ENCODE measurements at places on chromosomes 13 and 19.

- no peak for DNase-seq
Measured at GRCh38 chr19:5204212-5204611, 136.4 kb downstream of the PTPRS start.

DNA sequence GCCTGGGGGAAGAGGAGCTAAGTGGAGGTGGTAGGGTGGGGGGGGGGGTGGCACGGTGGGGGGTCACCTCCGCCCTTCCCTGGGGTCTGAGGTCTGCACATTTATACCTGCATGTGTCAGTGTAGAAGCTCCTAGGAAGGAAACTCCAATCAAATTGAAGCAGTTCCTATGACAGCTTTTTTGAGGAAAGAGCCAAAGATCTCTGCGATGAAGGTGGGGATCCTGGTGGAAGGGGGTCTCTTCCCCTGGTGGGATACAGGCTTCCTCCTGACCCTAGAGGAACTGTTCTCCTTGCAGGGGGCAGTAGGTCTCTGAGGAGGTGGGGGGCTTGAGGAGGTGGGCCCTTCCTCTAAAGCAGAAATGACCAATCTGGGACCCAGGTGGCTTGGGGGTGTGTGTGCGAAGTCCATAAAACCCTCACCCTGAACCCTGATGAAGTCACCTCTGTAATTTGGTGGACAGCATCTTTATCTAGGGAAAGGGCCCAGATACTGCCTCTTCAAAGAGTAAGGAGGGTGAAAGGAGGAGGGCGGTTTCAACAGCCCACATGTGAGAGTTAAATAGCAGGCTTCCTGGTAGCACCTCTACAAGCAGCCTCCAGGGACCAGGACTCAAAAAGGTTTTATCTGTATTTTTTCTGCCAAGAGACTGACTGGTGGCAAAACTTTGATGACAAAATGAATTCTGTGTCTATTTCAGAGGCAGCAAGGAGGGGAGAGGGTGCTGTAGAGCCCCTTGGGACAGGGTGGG is 12.9 kb downstream of the RANBP3 start:
- no peak for DNase-seq

- no peak for DNase-seq
Measured at GRCh38 chr13:33355201-33355895, 69.8 kb upstream of the STARD13 start.

GRCh38 chr19:51111606-51112005 is 3.4 kb upstream of the CTU1 start:
- no peak for DNase-seq

DNA sequence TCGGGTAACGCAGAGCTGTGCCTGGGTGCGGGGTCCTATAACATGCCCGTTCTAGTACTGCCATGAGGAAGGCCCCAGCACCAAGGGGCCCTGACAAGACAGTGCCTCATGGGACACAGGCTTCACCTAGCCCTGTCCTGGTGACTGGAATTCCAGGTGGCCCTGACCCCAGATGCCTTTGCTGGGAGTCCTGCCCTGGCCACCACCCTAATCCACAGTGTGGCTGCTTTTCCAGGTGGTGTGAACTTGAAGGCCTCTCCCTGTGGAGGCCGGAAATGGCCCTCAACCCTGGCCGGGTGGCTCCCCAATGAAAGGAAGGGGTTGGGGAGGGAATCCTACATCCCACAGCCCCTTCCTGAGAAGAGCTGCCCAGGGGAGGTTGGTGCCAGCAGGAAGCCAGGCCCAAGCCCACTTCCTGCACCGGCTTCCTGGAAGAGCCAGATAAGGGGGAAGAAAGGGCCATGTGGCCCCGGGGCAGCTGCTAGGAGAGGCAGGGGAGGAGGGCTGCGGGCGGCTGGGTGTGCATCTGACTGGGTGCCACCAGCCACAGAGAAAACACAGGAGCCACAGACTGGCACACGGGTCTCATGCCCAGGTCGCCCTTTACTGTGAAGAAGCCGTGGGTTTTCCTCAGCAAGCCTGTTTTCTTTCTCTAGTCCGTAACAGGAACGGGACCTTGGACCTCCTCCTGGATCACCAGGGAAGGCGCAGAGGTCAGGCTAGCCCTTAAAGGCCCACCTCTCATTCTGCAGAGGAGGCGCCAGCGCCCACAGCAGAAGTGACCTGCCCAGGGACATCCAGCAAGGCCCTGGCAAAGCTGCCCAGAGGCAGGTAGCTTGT is 4.7 kb downstream of the LSM4 start:
- DNase-seq = peak; percentile 43

GRCh38 chr13:41188584-41188983 is 5.8 kb downstream of the KBTBD7 start:
- no peak for DNase-seq

DNA sequence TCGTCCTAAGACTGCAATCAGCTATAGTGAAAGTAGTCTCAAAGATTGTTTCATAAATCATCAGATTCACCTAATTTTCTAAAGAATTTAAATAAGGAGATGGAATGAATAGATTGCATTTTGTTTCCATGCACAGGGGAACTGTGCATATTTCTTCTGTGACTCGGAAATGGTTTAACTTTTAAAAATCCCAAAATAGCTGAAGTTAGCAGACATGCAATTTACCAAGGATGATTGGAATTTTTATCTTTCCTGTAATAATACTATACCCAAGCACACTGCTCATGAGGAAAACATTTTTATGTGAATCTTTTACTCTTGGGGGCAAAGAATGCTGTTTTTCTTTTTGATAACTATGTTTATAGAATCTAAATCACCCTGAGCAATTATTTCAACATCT is 15.0 kb upstream of the LMO7 start:
- no peak for DNase-seq

DNA sequence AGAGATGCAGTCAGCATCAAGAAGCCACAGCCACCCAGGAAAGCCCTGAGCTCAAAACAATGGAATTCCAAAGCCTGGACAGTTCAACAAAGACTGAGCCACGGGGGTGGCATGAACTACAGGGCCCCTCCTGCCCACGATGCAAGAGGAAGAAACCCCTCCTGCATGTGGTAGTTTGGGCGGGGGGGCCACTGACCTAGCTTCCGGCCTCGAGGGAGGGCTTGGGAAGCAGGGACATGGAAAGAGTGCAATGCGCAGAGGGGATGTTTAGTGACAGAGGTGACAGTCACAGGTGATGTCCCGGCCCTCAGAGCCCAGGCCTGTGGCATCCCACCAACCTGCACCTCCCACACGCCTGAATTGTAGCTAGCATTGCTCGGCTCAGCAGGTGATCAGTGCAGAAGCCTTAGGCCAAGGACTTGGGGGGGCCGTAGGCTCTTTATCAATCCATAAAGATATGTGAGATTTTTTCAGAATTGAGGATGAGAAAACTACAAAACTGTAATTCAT is 318.8 kb downstream of the TEX29 start:
- DNase-seq = no peak

- DNase-seq = peak; percentile 43
Measured at GRCh38 chr19:10112037-10112761, 706 bp downstream of the P2RY11 start.

- no peak for DNase-seq
Measured at GRCh38 chr19:50419022-50419579, 363 bp downstream of the SPIB start.

- no peak for DNase-seq
Measured at GRCh38 chr19:49679771-49680413, 2.8 kb downstream of the PRMT1 start.

- DNase-seq = no peak
Measured at GRCh38 chr19:14187561-14187960, 18.4 kb downstream of the ADGRL1 start.

GRCh38 chr13:42260903-42261654 is 10.9 kb upstream of the AKAP11 start:
- no peak for DNase-seq

DNA sequence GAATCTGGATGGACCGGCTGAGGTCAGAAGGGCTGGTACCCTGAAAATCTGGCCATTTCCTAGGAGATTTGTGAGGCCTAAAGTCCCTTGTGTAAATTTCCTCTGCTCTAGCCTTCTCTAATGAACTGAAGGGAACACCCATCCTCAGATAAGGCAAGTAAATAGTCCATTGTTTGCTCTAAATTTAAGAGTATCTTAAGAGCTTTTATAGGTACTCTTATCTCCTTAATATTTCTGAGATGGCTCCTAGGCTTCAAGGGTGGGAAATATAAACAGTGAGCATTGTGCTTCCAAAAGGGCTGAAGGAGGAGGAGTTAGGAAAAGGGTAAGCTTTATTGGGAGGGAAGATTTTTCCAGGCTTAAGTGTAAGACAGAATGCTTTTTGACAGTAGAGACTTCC is 148.7 kb upstream of the EDNRB start:
- no peak for DNase-seq

DNA sequence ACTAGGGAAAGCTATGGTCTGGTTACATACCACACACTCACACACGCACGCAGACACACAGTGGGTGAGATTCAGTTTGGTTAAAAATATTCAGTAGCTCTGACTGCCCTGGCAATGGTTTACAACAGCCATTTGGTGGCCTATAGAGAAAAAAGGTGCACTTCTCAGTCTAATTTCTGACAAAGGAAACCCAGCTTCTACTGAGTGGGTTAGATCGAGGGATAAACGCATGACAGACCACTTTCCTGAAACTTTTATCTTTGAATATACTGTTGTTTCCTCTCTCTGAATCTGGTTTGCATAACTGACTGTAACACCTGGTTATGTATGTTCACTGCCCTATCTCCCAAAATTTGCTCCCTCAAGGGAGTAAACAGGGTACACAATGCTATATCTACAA is 2.5 kb downstream of the LIG4 start:
- DNase-seq = no peak

DNA sequence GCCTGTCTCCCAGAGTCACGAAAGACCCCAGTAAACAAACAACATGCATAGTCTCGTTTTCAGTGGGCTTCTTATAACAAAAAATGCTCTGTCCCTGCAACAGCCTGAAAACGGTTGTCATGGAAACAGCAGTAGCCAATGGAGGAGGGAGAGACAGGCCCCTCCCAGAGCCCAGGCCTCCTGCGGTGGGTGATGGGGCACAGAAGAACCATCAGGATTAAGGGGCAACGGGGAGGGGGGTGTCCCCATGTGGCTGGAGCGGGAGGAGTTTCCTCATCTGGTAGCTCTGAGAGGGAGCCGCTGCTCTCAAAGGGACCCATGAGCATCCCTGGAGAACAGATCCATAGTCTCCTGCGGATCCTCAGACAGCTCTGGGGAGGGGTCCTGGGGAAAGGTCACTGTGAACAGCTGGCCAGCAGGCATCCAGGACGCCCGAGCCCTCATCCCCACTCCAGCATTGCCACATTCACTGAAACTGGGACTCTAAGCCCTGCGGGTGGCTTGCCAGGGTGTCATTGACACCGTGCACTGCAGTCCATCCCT is 37.5 kb upstream of the PNMA8B start:
- DNase-seq = no peak

GRCh38 chr13:60090574-60090973 is 73.2 kb downstream of the DIAPH3 start:
- DNase-seq = no peak

- no peak for DNase-seq
Measured at GRCh38 chr19:50542943-50543342, 25.3 kb downstream of the LRRC4B start.

DNA sequence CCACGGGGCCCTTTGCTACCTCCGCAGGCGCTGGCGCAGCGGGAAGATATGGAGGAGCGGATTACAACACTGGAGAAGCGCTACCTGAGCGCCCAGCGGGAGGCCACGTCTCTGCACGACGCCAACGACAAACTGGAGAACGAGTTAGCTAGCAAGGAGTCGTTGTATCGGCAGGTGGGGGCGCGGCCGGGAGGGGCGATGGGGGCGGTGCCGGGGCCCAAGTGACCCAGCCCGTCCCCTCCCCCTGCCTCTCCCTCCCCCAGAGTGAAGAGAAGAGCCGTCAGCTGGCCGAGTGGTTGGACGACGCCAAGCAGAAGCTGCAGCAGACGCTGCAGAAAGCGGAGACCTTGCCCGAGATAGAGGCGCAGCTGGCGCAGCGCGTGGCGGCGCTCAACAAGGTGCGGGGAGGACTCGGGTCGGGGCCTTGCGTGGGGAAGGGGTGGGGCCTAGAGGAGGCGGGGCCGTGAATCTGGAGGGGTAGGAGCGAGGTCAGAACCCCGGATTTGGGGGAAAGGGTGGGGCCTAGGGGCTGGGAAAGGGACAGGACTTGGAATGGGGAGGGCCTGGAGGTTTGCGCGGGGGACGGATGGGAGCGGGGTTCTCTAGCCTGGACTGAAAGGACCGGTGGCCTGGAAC is 13.7 kb downstream of the PPFIA3 start:
- peak; percentile 39 for DNase-seq

- DNase-seq = no peak
Measured at GRCh38 chr13:59047546-59047945, 1116.2 kb downstream of the DIAPH3 start.

DNA sequence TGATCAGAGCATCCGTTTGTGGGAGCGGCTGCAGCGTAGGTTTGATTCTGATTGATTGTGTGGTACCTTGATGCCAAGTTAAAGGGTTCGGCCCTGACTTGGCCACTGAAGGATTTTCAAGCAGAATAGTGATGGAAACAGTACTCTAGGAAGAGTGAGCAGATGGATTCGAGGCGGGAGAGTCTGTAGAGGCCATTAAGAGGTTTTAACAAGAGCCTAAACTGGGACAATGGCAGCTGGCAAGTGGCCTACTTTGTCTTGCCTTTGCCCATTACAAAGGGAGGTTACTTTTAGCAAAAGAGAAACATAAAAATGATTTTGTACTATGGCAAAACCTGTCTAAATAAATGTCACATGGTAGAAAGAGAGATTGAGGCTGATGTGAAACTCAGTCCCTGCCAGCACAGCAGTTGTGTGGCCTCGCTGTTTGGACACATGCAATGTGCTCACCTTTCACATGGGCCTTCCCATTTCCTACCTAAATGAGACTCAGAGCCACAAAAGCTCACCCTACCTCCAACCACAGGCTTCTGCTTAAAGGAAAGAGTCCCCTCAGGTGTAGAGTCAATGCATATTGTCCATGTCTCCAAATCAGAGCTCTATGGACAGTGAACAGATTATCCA is 62.4 kb upstream of the RAP2A start:
- no peak for DNase-seq

DNA sequence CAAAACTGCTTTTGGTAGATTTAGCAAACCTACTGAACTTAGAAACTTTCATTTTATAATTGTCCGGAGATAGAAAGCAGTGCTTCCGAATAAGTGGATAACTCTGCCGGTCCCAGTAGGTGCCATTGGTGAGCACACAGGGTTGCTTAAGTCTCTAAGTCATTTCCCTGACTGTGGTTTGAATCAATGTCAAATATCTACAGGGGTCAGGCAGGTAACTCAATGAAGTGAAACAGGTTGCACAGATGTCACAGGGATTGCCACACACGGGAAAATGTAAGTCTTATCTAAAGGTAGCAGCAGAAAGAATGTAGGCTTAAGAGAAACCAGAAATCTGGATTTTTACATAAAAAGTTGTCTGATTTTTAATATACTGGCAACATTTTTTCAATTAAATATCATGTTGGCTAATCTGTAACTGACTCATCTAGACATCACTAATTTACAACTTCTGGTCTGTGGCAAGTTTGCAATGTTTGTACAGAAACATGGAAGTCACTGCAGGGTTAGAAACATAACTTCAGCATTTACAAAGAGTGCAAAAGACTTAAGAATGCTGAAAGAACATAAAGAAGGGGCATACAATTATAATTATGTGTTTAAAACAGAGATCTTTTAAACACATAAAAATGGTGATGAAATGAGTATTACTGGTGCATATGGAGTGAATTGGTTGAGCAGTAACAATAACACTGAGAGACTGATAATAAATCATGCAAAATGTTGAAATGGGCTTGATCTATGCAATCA is 14.3 kb upstream of the LRRC63 start:
- DNase-seq = no peak

Measured in stimulated activated CD4-positive, alpha-beta T cell treated with anti-CD3 and anti-CD28 coated beads, Interleukin-4, amount 100 ng/mL, for 1 hour (primary cell).